ENCODE measurements at places on chromosomes 5 and 9.

- DNase-seq: no peak
Measured at GRCh38 chr5:77163453-77163852, 47.0 kb upstream of the PDE8B start.

GRCh38 chr9:115103746-115104477 is 14.0 kb downstream of the TNC start:
- no peak for DNase-seq

GRCh38 chr9:89488131-89488530 is 9.8 kb downstream of the SEMA4D start:
- no peak for DNase-seq

- peak; percentile 47 for DNase-seq
Measured at GRCh38 chr5:135834639-135835529, at the start of gene SLC25A48. Gene SLC25A48, plus strand, starts transcription at chr5:135834663. Its CDS starts 185 bp downstream, at chr5:135834848.

DNA sequence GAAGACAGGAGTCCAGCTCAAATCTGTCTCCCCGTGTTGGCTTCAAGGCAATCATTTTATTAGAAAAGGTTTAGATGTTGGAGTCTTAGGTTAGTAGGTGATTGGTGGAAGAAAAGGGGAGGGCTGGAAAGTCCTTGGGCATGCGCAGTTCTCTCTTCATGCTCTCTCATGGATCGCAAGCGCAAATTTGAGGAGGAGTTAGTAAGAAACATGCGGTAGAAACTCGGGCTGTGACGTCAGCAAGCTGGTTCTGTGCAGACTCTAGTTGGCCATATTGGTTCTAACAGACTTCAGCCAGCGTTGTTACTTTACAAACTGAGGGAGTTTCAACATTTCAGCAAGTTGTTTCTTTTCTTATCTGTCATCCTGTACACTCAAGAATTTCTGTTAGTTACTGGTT is 392.2 kb downstream of the CDK5RAP2 start:
- no peak for DNase-seq
